ENCODE measurements at places on chromosomes 6 and 20. TPM values are rescaled to one million over a fixed set of nuclear protein-coding genes. Genes with fewer than 3 reads are reported as not detected.

GRCh38 chr6:137863091-137863797 is 3.8 kb upstream of the TNFAIP3 start:
- no peak for DNase-seq

- DNase-seq: no peak
Observed at GRCh38 chr20:37362231-37362792, 16.4 kb downstream of the SRC start.

DNA sequence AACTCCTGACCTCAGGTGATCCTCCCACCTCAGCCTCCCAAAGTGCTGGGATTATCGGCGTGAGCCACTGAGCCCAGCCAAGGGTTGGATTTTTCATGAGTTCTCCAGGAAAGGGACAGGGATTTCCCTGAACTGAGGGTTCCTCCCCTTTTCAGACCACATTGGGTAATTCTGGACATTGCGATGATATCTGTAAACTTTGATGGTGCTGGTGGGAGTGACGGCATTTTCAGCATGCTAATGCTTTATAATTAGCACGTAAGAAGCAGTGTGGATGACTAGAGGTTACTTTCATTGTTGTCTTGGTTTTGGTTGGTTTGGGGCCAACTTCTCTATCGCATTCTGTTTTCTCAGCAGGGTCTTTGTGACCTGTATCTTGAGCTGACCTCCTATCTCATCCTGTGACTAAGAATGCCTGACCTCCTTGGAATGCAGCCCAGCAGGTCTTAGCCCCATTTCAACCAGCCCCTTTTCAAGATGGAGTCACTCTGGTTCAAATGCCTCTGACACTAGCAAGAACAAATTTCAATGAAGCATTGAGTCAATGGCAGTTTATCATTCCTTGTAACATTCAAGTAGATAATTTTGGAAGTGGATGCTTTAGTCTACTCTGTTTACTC is 156.5 kb downstream of the TTLL2 start:
- no peak for DNase-seq

DNA sequence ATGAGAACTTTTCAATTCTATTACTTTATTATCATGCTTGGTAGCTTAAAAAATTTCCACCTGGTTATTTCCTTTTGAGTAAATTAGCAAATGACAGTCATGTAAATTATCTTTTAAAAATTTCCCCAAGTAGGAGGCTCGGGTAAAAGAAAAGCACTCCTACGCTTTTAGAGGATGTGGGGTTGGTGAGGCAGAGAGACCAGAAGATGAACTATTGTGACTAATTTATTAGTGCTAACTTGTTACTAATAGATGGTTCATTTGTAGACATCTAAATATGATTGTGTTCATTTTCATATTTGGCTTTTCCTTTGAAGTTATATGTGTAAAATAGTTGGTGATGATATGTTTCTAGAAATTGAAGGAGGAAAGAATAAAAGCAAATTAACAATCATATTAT is 27.0 kb downstream of the ZNF292 start:
- no peak for DNase-seq

DNA sequence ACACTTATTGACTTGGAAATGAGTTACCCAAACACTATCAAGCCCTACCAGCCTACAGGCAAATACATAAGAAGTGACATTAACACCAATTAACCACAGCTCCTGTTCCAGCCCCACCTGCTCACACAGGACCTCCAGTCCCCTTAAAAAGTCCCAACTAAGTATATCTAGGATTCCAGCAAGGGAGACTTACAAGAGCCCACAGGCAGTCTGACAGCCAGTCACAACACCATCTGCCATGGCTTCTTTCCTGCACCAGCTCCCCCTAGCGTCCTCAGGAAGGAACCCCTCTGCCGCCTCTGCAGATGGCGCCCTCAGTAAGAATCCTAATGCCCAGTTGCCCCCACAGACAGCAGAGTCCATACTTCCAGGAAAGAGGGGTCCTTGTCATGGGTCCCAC is 122.1 kb downstream of the HIVEP2 start:
- DNase-seq: no peak

DNA sequence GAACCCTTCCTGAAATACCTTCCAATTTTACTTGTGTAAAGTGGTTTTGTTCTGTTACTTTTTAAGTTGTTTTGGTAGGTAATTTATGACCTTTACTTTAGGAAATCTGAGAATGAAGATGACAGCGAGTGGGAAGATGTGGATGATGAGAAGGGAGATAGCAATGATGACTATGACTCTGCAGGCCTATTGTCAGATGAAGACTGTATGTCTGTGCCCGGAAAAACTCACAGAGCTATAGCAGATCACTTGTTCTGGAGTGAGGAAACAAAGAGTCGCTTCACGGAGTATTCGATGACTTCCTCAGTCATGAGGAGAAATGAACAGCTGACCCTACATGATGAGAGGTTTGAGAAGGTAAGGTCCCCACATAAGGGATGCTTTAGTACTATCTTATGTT is 6.6 kb upstream of the ZC2HC1B start:
- no peak for DNase-seq

- DNase-seq: no peak
Observed at GRCh38 chr6:82785206-82785605, 280.4 kb downstream of the UBE3D start.

- no peak for DNase-seq
Observed at GRCh38 chr6:148550569-148550968, 196.3 kb upstream of the UST start.

DNA sequence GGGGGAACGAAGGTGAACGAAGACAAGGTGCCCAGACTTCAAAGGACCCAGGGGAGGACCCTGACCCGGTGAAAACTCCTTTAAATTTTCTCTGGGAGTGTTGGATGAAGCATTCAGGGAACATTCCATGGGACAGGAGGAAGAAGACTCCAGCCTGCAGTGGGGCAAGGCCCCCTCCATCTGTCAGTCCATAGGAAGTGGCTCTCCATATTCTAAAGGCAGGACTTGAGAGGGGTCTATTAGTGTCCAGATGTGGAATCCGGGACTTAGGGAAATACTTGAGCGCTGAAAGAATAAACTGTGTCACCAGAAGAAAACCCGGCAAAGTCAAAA is 3.2 kb upstream of the BPIFA2 start:
- DNase-seq: no peak

GRCh38 chr6:166441325-166442078 is 58.8 kb upstream of the MPC1 start:
- DNase-seq: no peak

GRCh38 chr6:21891080-21891479 is 297.5 kb downstream of the SOX4 start:
- no peak for DNase-seq

DNA sequence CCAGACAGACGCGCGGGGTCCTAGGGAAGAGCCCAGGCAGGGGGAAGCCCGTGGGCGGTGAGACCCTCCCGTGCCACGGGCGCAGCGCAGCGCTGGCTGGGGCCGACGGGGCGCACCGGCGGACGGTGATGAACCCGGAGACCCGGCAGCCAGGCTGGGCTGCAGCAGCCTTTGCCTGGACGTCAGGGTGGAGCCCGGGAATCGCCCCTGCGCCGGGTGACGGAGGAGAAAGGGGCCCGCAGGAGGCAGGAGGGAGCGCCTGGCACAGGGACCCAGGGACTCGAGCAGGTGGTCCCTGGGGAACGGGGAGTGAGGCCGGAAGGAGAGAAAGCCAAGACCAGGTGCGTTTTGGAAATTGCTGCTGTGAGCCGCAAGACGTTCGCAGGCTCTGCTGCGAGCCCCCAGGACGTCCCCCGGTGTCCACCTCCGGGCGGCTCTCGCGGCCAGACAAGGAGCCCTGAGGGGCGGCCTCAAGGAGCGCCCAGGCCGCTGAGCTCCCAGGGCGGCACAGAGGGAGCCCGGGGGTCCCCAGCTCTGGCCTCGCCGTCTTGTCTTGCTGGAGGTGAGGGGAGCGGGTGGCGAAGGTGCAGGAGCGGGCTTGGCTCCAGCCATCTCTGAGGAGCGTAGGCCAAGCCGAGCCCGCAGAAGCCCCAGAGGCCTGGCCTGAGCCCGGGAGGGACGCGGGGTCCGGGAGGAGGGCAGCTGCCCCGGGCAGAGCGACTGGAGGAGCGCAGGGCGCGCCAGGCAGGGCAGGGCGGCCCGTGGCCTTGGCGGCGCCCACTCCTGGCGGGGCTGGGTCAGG is 191.2 kb upstream of the PDE10A start:
- no peak for DNase-seq

Gene EPPIN
- not detected for polyA plus RNA-seq

Gene B3GAT2
- 0.59 TPM for polyA plus RNA-seq

Gene OR2J3
- not detected for polyA plus RNA-seq

Gene TAP2
- polyA plus RNA-seq: 16.9 TPM
